ENCODE measurements at places on chromosomes 13 and 19.

GRCh38 chr19:44947041-44947581 is 1.3 kb downstream of the APOC2 start:
- no peak for DNase-seq

DNA sequence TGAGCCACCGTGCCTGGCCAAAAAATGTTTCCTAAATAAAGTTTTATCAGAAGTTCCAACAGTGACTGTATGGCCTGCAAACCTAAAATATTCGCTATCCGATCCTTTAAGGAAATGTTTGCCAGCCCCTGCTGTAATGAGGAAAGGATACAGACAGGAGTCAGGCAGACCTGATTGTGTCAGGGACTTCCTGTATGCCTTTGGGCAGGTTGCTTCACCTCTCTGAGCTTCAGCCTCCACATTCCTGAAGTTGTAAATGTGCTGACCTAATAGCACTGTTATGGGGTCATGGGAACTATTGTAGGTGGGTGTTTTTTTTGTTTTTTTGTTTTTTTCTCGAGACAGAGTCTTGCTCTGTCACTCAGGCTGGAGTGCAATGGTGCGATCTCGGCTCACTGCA is 6.2 kb downstream of the ABHD8 start:
- DNase-seq: no peak

GRCh38 chr13:80883545-80883944 is 542.6 kb upstream of the SPRY2 start:
- DNase-seq: no peak

GRCh38 chr13:25117312-25117711 is 21.4 kb downstream of the PABPC3 start:
- no peak for DNase-seq

DNA sequence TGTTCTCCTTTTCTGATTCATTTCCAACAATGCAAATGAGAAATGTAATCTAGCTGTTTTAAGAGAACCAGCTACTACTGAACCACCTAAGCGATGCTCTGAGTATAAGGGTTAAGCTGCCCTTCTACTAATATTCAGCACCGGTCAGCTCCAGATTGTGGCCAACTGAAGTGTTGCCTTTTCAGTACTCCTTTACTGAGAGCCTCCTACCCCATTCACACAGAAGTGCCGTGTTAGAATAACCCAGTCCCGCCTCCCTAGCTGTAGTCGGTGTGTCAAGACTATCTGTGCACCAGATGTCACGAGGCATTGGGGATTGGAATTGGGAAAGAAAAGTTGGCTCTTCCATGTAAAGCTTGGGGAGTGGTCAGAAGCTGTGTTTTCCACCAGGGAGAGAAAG is 45.4 kb downstream of the FAM124A start:
- no peak for DNase-seq

DNA sequence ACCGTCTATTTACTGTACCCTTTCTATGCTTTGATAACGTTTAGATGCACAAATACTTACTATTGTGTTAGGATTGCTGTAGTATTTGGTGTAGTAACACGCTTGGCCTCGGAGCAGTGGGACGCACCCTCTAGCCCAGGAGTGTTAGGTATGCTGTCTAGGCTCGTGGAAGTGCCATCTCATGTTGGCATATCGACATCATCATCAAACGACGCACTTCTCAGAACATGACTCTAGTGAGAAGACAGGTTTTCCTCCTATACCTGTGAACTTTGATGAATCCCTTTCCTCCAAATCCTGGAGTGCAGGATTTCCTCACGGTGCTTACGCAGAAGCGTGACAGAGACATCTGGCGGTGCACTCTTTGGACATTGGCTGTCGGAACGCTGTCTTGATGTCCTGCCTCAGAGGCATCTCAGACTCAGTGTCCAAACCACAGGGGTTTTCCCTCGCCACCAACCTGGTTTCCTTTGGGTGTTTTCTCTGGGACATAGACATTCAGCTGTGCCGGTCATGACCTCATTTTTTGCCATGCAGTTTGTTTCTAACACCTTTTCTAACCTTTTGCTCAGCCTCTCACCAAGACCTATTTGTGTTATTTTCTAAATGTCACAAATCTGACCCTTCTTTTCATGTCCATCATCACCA is 6.3 kb downstream of the SNRNP70 start:
- DNase-seq: no peak

DNA sequence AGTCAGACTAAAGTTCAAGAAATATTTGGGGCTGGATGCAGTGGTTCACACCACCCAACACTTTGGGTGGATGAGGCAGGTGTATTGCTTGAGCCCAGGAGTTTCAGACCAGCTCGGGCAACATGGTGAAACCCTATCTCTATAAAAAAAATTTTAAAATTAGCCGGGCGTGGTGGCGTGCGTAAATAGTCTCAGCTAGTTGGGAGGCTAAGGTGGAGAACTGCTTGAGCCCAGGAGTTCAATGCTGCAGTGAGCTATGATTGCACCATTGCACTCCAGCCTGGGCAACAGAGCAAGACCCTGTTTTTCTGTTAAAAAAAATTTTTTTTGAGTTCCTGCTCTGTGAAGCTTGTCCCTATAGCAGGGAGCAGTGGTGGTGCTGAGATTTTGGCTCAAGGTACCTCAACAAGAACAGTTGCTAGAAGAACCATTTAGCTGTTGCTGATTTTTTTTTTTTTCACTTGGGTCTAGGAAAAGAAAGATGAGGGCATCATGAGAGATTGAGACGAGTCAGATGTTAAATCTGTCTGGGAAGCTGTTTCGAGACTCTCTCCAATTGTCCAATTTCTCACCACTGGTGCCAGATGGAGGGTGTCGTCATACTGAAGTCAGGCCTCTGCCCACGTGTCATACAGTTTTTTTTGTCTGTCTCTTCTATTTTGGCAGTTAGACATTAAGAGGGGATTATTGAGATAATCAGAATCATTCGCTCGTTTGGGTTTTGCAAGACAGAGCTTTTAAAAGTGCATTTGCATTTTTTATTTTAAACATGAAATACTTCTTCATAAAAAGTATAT is 3.7 kb downstream of the SLC25A42 start:
- DNase-seq: no peak

GRCh38 chr13:34162544-34162933 is 344.6 kb downstream of the RFC3 start:
- no peak for DNase-seq

- no peak for DNase-seq
These were observed 39.5 kb downstream of the FAM124A start for GRCh38 chr13:51261610-51262249.

- DNase-seq: no peak
These were observed 48.0 kb downstream of the LNX2 start for GRCh38 chr13:27572234-27572901.

DNA sequence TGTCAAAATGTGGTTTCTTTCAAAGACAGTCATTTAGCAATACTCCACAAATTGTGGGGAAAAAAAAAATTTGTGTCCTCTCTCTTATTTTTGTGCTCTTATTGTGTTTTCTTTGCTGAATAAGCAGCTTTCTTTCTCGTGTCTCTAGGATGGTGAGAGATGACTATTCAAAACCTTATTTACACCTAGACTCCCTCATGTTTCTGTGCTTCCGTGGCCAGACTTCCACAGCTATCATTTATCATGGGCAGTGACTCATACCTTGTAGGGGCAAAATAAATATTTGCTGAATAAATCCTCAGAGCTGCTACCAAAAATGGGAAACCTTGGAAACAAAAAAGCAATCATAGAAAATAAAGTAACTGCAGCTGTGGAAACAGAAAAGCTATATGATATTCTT is 204.9 kb upstream of the MIR17HG start:
- DNase-seq: no peak

DNA sequence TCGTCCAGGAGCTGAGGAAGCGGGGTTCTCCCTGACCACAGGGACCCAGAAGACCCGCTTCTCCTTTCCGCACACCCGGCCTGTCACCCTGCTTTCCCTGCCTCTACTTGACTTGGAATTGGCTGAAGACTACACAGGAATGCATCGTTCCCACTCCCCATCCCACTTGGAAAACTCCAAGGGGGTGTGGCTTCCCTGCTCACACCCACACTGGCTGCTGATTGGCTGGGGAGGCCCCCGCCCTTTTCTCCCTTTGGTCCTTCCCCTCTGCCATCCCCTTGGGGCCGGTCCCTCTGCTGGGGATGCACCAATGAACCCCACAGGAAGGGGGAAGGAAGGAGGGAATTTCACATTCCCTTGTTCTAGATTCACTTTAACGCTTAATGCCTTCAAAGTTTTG is 18.9 kb downstream of the VASP start:
- DNase-seq: peak; percentile 65

DNA sequence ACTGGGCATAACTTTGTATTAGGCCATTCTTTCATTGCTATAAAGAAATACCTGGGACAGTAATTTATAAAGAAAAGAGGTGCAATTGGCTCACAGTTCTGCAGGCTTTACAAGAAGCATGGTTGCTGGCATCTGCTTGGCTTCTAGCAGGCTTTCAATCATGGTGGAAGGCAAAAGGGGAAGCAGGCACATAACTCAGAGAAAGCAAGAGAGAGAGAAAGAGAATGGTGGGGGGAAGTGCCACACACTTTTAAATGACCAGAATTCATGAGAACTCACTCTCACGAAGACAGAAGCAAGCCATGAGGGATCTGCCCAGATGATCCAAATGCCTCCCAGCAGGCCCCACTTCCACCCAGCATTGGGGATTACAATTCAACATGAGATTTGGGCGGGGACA is 179.7 kb downstream of the SPRY2 start:
- DNase-seq: no peak

DNA sequence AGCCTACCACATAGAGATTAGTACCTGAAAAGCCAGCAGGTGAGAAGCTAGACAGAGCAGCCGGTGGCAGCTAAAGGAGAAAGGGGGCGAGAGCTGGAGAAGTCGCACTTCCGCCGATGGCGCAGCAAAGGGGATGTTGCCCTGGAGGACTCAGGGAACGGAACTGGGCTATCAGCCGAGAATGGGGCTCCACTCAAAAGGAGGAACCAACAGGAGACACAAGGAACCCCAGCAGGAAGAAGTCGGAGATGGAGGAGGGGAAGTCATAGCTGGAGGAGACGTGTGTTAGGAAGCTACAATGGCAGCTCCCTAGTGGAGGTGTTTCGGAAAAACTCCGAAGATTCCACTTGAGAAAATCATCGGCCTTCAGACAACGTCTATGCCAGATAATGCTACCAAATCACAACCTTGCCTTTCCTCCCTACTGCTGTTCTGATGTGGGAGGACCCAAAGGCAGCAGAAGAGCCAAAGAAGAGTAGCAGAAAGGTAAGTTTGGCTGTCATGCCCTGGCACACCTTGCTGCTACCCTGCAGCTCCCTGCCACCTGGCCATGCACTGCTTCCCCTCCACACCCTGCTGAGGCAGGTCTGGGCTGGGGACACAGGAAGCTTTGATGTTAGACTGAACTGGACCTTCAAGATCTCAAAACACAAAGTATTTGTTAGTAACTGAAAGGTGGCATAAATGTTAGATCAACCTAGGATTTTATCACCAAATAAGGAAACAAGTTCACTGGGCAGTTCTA is 127.9 kb downstream of the DLEU7 start:
- DNase-seq: no peak

GRCh38 chr19:41499899-41500298 is 56.9 kb downstream of the ERICH4 start:
- no peak for DNase-seq

DNA sequence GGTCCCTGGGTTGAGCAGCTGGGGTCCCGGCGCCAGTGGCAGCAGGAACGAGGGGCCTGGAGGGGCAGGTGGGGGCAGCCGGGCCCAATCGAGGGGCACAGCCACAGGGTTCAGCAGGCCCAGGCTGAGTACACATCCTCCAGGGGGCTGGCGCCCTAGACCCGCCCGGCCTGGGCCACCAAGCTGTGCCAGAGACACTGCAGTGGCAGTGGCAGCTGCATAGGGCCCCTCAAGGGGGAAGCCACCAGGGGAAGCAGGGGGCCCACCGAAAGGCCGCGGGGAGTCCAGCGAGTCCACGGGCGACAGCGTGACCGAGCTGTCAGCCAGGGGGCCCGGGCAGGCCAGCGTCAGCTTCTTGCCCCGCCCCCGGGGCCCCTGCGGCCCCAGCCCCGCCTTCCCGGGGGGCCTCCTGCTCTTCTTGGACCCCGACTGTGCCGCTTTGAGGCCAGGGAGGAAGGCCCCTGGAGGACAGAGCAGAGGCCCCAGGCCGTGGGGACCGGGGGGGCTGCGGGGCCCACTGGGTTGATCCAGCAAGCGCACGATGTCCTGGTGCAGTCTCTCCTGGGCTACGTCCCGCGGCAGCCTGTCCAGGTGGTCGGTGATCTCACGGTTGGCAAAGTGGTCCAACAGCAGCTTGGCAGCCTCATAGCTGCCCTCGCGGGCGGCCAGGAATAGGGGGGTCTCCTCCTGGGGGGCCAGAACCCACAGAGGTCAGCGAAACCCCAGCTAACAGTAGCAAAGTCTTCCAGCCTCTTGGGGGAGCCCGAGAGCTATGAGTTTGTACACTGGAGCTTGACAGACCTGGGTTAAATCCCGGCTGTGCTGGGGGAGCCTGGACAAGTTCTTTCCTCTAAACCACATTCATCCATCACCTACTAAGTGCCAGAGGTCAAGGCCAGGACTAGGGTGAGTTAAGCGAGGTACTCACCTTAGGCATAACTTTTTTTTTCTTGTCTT is 39.5 kb downstream of the NOTCH3 start:
- DNase-seq: no peak

DNA sequence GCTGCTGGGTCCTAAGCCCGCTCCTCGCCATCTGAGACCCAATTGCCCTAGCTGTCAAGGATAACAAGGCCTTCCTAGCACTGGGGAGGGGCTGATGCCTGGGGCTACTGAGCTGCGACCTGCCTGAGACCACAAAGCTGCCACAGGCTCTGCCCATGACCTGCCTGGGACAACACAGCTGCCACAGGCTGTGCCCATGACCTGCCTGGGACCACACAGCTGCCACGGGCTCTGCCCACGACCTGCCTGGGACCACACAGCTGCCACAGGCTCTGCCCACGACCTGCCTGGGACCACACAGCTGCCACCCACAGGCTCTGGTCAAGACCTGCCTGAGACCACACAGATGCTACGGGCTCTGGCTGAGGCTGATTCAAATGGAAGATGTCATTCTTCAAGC is 54.8 kb downstream of the EPS15L1 start:
- no peak for DNase-seq

- DNase-seq: no peak
These were observed 22.0 kb downstream of the GPX4 start for GRCh38 chr19:1125601-1126467.

GRCh38 chr13:44063467-44063866 is 183.8 kb downstream of the LACC1 start:
- no peak for DNase-seq

DNA sequence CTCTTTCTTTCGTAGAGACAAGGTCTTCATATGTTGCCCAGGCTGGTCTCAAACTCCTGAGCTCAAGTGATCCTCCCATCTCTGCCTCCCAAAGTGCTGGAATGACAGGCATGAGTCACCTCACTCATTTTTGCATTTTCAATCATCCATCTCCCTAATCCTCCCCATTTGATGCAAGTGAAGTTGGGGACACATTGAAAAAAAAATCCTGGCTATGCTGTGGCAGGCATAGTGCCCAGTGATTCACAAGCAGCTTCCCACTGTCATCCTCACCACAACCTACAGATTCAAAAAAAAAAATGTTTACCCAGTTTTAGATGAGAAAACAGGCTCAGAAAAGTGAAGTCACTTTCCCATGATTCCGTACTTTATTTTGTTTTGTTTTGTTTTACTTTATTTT is 44.7 kb upstream of the USP29 start:
- DNase-seq: no peak

Data from left kidney (tissue), 8 donors.